ENCODE measurements at places on chromosomes 2 and 18.

DNA sequence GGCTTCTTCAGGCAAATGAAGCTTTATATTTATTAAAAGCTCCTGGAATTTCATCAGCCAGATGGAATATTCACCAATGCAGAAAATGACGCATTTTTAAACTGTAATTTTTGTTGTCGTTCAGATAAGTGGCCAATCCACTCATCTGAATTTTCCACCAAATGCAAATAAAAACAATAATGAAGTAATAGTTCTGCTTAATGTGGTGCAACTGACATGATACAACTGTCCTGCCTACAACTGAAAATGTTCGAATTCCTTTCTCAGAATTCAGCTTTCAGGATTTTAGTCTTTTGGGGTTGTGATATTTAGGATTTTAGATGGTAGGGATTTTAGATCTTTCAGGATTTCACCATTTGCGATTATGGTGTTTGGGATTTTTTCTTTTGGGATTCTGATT is 27.1 kb upstream of the PUM2 start:
- no peak for DNase-seq

DNA sequence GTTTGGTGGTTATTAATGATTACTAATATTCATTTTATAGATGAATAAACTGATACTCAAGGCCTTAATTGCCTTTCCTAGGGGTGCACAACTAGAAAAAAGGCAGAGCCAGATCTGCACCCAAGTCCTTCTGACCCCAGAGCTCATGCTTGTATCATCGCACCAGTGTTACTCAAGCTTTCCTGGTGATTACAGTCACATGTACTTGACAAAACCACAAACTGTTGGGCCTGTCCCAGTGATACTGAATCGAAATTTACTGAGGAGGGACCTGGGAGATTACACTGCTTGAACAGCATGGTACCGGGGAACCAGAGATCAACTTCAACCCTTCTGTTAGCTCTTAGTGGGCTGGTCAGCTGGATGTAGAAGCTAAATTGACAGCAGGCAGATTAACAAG is 33.7 kb downstream of the FASTKD2 start:
- no peak for DNase-seq

DNA sequence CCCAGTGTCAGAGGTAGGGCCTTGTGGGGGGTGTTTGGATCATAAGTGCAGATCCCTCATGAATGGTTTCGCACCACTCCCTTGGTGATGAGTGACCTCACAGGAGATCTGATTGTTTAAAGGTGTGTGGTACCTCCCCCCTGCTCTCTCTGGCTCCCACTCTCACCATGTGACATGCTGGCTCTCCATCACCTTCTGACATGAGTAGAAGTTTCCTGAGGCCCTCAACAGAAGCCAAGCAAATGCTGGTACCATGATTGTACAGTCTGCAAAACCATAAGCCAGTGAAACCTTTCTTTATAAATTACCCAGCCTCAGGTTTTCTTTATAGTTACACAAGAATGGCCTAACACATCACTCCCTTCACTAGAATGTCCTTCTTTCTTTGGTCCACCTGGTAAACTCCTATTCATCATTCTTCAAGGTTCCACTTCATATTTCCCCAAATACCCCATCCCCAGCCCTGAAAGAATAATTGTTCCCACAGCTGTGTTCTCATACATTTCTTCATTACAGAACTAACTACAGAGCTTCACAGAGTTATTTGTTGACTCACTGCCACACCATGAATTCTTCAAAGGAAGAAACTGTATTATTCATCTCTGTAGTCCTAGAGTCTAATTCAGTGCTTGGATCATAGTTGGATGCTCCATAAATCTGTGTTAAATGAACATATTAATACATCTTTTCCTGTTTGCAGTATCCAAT is 81.2 kb upstream of the STK17B start:
- DNase-seq = no peak

GRCh38 chr2:69618362-69618761 is 25.2 kb downstream of the AAK1 start:
- no peak for DNase-seq

DNA sequence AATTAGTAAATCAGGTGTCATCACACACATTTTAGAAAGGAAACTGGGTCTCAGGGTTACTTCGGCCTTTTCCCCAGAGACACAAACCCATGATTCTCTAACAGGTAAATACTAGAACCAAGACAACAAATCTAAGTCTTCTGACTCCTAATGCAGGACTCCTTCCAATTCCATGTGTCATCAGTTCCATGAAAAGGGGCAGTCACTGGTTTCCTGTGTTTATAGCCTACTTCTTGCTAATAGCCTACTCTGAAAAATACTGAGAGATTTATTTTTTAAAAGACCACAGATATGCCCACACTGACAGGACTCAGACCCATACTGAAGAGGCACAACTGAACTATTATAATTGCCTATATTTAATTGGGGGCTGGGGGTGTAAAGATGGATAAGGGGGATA is 33.0 kb downstream of the RAB1A start:
- no peak for DNase-seq

DNA sequence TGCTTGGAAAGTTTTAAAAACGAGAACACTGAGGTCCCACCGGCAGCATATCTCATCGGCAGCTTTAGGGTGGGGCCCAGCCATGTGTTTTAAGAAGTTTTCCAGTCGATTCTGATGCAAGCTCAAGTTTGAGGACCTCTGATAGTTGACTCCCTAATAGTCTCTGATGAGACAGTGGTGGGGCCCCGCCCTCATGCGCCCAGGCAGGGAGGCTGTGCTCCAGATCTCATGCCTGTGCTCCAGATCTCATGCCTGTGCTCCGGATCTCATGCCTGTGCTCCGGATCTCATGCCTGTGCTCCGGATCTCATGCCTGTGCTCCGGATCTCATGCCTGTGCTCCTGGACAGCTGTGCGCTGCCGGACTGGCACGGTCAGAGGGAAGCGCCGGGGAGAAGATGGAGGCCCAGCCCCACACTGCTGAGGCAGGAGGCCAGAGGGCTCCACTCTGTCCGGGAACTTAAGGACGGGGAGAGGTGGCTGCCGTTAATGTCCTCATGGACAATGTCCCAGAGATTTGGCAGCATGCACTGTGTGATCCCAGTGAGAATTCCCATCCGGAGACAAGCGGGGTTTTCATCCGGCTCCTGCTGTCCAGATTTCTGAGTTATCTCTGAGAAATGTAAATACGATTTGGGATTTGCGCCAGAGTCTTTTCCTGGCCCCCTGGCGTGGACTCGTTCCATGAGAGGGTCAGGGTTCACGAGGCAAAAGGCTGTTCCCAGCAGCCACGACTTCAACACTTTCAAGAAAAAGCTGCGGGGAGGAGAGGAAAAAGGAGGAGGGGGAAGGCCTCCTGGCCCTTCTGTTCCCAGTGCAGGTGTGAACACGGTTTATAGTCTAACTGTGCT is 9.4 kb upstream of the COLEC11 start:
- no peak for DNase-seq

GRCh38 chr2:3659447-3660432 is 1.7 kb downstream of the ALLC start:
- DNase-seq = no peak
